Caco-2 (cell line): ENCODE measurements at places on chromosomes 12 and 14. TPM values are rescaled to one million over a fixed set of nuclear protein-coding genes. Genes with fewer than 3 reads are reported as not detected.

GRCh38 chr14:21974741-21975140 is 301.1 kb upstream of the OR4E1 start:
- H3K27ac ChIP-seq, result no peak overlapping the region
- no peaks in the 10 kb centered on the region for H3K4me1 ChIP-seq
- no peaks in the 10 kb centered on the region for H3K36me3 ChIP-seq
- H3K4me3 ChIP-seq, result no peak overlapping the region
- no peaks in the 10 kb centered on the region for H3K27me3 ChIP-seq

GRCh38 chr14:51082349-51082748 is 12.6 kb downstream of the TRIM9 start:
- H3K27ac ChIP-seq, result no peak overlapping the region
- no peaks in the 10 kb centered on the region for H3K27me3 ChIP-seq
- no peaks in the 10 kb centered on the region for H3K36me3 ChIP-seq

- no peaks in the 10 kb centered on the region; the same call in 1 of the 2 replicates for H3K36me3 ChIP-seq
- H3K27me3 ChIP-seq, result no peaks in the 10 kb centered on the region
- DNase-seq, result peak; percentile 63
- H3K27ac ChIP-seq, result no peak overlapping the region
Measured at GRCh38 chr12:109910969-109911348, 10.9 kb downstream of the TCHP start.

- H3K27ac ChIP-seq, result no peak overlapping the region
- H3K4me1 ChIP-seq, result peaks cover 14% of the 10 kb centered on the region
- peaks cover 2% of the 10 kb centered on the region; the same call in 1 of the 2 replicates for H3K27me3 ChIP-seq
- H3K36me3 ChIP-seq, result no peaks in the 10 kb centered on the region; the same call in 1 of the 2 replicates
- no peak for DNase-seq
- H3K4me3 ChIP-seq, result peak overlapping the region; percentile 69
Measured at GRCh38 chr12:120369603-120370342, 809 bp upstream of the MSI1 start.

GRCh38 chr12:106181401-106182114 is 42.8 kb upstream of the NUAK1 start:
- no peak overlapping the region for H3K27ac ChIP-seq
- H3K4me1 ChIP-seq, result peaks cover 16% of the 10 kb centered on the region
- no peaks in the 10 kb centered on the region for H3K36me3 ChIP-seq
- H3K27me3 ChIP-seq, result no peaks in the 10 kb centered on the region

DNA sequence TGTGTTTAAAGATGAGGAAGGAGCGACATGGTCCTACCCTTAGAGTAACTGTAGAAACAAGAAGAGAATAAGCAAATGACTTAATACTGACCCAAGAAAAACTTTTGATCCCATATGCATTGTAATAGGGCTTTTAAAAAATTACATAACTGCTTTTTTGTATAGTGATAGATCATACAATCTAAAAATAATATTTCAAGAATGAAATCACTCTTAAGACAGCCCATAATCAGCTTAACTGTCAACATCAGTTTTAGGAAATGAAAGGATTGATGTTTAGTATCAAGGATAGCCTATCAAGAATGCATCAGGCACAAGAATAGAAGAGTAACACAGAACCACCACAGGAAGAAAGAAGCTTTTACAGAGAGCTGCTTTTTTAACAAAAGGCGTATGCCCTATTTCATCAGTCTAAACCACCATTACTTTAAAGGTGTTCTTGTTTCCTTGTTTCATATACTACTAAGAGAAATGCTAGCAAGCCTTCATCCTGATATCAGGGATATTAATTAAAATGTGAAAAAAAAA is 64.5 kb downstream of the MARK3 start:
- H3K4me1 ChIP-seq, result peaks cover 7% of the 10 kb centered on the region
- H3K27ac ChIP-seq, result no peak overlapping the region
- no peak for DNase-seq
- no peaks in the 10 kb centered on the region for H3K27me3 ChIP-seq

DNA sequence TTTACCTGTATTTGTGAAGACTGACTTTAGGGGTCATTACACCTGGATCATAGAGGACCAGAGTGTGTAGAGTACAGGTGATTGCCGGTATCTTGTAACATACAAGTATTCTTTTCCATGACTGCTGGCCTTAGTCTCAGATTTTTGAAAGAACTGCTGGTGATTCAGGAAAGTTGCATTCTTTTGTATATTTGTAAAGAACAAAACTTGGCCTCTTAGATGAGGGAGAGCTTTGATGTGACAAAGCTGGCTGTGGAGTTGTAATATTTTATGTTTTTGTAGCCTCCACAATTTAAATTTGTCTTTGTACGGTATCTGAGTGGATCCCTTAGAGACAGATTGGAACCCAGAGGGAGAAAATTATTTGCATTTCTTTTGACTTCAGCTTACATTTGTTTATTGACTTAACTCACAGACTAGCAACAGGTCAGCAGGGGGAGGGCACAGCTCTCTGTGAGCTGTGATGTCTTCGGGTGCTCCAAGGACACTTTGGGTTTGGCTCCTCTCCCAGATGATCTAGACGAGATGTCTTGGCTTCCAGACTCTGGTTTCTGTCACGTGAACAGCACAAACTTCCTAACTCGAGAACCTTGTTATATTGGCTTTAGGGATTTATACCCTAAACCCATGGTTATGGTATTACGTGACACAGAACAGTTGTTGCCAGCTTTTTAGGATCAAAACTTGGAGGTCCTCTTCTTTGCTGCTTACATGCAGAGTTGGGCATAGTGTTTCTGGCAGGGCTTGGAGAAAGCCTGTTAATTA is 65.9 kb downstream of the DAAM1 start:
- no peaks in the 10 kb centered on the region for H3K27me3 ChIP-seq
- H3K4me1 ChIP-seq, result peaks cover 11% of the 10 kb centered on the region
- no peak overlapping the region for H3K27ac ChIP-seq
- DNase-seq, result no peak

- H3K4me3 ChIP-seq, result no peak overlapping the region
- no peaks in the 10 kb centered on the region for H3K4me1 ChIP-seq
- no peaks in the 10 kb centered on the region for H3K27me3 ChIP-seq
- H3K27ac ChIP-seq, result no peak overlapping the region
- DNase-seq, result no peak
Measured at GRCh38 chr12:54172168-54172567, 16.6 kb downstream of the SMUG1 start.

DNA sequence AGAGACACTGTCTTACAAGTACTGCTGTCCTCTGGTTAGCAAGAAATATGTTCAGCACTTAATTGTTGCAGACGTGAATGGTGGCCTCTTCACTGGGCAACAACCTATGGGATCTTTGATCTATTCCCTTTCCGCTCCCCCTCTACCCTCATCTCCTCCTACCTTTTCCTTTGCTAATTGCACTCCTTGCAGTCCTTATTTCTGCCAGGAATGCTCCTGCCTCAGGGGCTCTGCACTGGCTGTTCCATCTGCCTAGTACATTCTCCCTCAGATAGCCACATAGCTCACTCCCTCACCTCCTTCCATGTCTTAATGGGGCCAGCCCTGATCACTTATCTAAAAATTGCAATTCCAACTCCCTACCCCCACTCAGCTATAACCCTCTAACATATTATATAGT is 4.5 kb upstream of the NFYB start:
- H3K36me3 ChIP-seq, result no peaks in the 10 kb centered on the region
- no peaks in the 10 kb centered on the region for H3K27me3 ChIP-seq
- no peak for DNase-seq
- H3K4me1 ChIP-seq, result no peaks in the 10 kb centered on the region
- no peak overlapping the region for H3K4me3 ChIP-seq

DNA sequence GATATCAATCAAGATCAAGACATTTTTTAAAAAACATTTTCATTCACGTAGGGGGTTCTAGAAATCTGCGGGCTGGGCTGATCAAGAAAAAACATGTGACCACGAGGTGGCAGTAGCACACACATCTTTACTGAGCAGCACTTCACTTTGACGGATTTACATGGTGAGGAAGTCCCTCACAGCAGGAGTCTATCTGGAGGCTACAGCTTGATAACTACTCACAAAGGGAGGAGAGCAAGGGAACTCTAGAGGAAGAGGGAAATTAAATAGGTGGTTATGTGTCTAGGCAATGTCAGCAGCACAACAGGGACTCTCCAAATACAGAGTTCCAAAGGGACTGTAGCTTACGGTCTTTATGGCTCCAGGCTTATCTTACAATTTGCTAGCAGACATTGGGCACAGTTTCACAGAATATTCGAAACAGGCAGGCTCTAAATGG is 248.1 kb downstream of the DPY19L2 start:
- no peak overlapping the region for H3K27ac ChIP-seq
- H3K4me3 ChIP-seq, result no peak overlapping the region
- DNase-seq, result peak; percentile 45
- no peaks in the 10 kb centered on the region for H3K4me1 ChIP-seq

- no peaks in the 10 kb centered on the region for H3K4me1 ChIP-seq
- H3K27ac ChIP-seq, result no peak overlapping the region
- H3K27me3 ChIP-seq, result no peaks in the 10 kb centered on the region
- no peak overlapping the region for H3K4me3 ChIP-seq
- no peak for DNase-seq
Measured at GRCh38 chr12:68310370-68310769, 21.8 kb downstream of the MDM1 start.

DNA sequence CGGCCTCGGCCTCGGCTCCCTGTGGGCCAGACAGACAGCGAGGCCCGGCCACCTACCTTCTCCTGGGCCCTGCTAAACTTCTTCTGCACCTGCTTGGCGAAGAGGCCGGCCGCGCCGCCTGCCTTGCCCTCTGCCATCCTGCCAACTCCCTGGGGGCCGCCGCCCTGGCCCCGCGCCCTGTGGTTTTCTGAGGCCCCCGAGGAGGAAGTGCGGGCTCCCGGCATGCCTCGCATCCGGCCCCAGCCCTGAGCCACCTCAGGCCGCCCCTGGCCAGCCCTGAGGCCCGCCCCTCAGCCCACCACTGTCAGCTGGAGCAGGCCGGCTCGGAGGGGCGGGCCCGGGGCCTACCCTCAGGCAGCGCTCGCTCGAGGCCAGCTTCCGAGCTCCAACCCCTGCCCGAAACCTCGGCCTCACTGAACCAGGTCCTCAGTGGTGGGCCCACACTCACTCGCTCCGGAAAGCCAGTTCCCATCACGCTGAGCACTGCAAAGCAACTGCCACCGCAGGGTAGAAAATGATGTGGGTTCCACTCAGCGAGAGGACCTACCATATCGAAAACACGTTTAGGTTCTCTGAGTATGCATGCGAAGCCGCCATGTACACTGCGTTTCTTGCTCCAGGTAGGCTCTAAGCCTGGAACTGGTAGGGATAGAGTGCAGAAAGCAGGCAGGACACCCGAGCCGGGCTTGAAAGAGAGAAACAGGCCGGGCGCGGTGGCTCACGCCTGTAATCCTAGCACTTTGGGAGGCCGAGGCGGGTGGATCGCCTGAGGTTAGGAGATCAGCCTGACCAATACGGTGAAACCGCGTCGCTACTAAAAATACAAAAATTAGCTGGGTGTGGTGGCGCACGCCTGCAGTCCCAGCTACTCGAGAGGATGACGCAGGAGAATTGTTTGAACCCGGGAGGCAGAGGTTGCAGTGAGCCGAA is at the start of gene BIN2:
TSS of gene BIN2 (minus strand) at position 209 of the 930 bp plus-strand sequence. CDS start at position 137, 72 bp downstream.
- H3K4me1 ChIP-seq, result peaks cover 52% of the 10 kb centered on the region
- peak within 1 kb of the TSS; percentile 81 for H3K27ac ChIP-seq
- H3K4me3 ChIP-seq, result no peak within 1 kb of the TSS
- no peaks in the 10 kb centered on the region for H3K36me3 ChIP-seq
- H3K27me3 ChIP-seq, result no peaks in the 10 kb centered on the region
- DNase-seq, result no peak

DNA sequence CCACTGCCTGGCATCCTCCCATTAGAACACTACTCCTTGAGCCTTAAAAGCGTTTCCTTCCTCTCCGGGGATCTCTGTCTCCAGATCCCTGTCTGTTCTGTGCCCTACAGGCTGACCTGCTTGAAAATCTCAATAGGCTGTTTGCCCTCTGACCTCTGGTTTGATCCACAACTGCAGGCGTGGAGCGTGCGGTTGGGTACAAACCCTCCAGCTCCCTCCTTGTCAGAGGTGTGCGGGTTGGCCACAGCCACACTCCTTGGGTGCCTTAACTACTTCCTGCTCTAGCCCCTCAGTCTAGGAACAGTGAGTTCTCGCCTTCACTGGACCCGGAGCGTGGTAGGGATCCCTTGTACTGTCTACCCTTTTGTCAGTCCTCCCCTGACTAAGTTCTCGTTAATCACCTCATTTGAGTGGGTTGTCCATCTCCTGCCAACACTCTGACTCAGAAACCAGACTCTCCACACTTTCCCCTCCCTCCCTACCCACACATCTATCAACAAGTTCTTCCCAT is 33.1 kb downstream of the CMKLR1 start:
- no peaks in the 10 kb centered on the region for H3K27me3 ChIP-seq
- DNase-seq, result no peak
- H3K36me3 ChIP-seq, result no peaks in the 10 kb centered on the region

GRCh38 chr12:15613981-15614380 is 175.2 kb downstream of the EPS8 start:
- H3K36me3 ChIP-seq, result no peaks in the 10 kb centered on the region
- H3K27ac ChIP-seq, result no peak overlapping the region
- no peak for DNase-seq
- H3K4me3 ChIP-seq, result no peak overlapping the region
- H3K4me1 ChIP-seq, result no peaks in the 10 kb centered on the region
- H3K27me3 ChIP-seq, result no peaks in the 10 kb centered on the region

DNA sequence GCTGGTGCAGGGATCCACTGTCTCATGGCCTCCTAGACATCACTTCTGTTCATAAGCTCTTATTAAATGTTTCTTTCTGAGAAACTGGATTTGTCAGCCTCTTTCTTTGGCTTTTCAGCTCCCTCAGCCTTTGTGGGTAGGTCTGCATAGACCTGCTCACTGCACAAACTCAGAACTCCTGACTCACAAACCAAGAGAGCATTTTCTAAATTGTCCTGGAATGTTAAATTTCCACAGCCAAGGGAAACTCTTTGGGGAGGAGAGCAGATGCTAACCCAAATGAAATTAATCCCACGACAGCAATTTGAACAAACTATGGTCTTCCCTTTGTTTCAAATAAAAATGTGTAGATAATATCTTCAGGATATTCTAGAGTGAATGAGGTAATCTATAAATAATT is 19.5 kb upstream of the CERS5 start:
- no peaks in the 10 kb centered on the region for H3K36me3 ChIP-seq
- H3K4me3 ChIP-seq, result no peak overlapping the region
- no peak for DNase-seq
- no peak overlapping the region for H3K27ac ChIP-seq
- H3K27me3 ChIP-seq, result no peaks in the 10 kb centered on the region

GRCh38 chr12:32885831-32886230 is 10.7 kb downstream of the PKP2 start:
- H3K4me3 ChIP-seq, result no peak overlapping the region
- H3K4me1 ChIP-seq, result peaks cover 59% of the 10 kb centered on the region
- H3K36me3 ChIP-seq, result no peaks in the 10 kb centered on the region
- no peak for DNase-seq

- no peak overlapping the region for H3K4me3 ChIP-seq
- DNase-seq, result no peak
- H3K27me3 ChIP-seq, result no peaks in the 10 kb centered on the region
- no peaks in the 10 kb centered on the region for H3K36me3 ChIP-seq
- peaks cover 10% of the 10 kb centered on the region for H3K4me1 ChIP-seq
Measured at GRCh38 chr12:124044809-124045321, 71.8 kb downstream of the ZNF664 start.

MANSC1 gene
- 27.5 and 28.9 TPM in 2 replicates for total RNA-seq

STON2 gene
- total RNA-seq, result 37.1 and 43.5 TPM in 2 replicates

KRT6A gene
- 0.14 TPM in 1 of 2 replicates, not detected in the other for total RNA-seq

HSPB8 gene
- 15.3 and 17.1 TPM in 2 replicates for total RNA-seq

KRT1 gene
- 0.20 TPM in 1 of 2 replicates, not detected in the other for total RNA-seq

KRT8 gene
- 3,707 and 3,725 TPM in 2 replicates for total RNA-seq

EML1 gene
- total RNA-seq, result 5.9 and 7.2 TPM in 2 replicates

RNU6-8 gene
- not detected in 2 replicates for total RNA-seq

NPFF gene
- 2.4 TPM in 1 of 2 replicates, not detected in the other for total RNA-seq

CPSF6 gene
- total RNA-seq, result 118 and 124 TPM in 2 replicates
